ENCODE measurements at places on chromosomes 1 and 21.

DNA sequence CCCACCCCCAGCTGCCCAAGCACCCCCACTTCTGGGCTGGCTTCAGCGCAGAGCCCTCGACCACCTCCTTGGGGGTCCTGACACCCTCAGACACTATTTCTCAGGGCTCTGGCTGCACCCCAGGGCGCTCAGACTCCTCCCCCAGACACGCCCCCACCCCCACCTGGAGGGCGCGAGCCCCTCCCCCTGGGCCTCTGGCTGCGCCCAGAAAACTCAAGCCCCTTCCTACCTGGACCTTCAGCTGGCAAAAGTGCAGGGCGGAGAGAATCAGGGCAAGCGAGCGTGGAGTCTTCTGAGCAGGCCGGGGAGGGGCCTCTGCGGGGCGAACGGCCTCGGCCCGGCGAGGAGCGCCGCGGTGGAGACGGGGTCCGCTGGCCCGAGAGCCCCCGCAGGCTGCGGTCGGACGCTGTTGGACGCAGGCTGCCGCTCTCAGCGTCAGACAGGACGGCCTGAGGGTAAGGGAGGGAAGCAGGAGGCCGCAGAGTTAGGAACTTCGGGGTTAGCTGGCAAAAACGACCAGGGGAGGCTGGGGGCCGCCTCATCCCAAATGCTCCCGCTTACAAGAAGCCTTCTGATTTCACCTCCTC lies 17.4 kb upstream of the NBPF1 start:
- DNase-seq = peak; percentile 16

GRCh38 chr1:229225331-229225782 lies 45.6 kb upstream of the RAB4A start:
- DNase-seq = no peak

GRCh38 chr1:156746728-156747631 lies 4.5 kb downstream of the HDGF start:
- DNase-seq = peak; percentile 86

- no peak for DNase-seq
These were observed 55.8 kb downstream of the CENPF start for GRCh38 chr1:214658785-214659184.

GRCh38 chr1:151953409-151954094 lies 40.1 kb downstream of the S100A10 start:
- DNase-seq = no peak

DNA sequence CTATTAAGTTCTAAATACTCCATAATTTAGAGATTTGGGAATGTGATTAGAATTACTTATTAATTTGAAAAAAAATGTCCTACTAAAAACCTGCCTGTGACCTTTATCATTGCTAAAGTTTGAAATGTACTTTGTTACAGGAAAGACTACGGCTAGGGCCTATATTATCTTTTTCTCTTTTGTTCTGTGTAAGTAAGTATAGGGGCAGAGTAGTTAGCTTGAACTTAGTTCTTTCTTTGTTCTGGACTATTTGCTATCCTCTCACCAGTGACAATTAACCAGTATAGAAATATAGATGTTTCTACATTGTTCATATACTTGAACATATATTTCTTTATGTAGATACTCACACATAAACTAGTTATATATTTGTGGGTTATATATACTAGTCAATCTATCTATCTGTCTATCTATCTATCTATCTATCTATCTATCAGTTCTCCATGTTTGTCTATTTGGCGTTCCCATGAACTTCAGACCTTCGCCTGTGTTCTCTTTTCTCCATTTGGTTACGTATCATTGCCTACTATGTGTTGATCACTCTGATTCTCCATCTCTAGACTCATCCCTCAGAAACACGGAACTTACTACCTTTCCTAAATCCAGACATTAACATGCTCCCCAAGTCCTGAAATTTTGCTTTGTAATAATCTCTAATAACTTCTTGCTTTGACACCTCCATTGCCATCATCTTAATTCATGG lies 3.3 kb downstream of the PTPRC start:
- DNase-seq = no peak

DNA sequence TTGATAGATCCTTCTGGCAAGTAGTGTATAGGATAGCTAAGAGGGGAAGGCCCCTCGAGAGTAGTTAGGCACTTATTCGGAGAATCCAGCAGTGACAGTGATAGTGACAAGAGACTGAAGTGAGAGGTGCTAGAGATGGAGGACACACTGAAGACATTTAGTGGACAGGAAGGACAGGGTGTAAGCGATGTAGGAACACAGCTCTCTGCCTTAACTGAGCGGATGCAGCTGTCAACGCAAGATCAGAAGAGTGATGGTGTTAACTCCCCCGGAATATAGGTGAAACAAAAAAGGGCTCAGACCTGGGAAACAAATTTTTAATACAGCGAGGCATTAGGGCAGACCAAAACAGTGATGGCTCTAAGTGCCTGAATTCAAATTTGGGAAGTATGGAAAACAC lies 15.8 kb downstream of the SOD1 start:
- no peak for DNase-seq

- no peak for DNase-seq
These were observed 55.2 kb downstream of the MRPL37 start for GRCh38 chr1:54255026-54255702.

DNA sequence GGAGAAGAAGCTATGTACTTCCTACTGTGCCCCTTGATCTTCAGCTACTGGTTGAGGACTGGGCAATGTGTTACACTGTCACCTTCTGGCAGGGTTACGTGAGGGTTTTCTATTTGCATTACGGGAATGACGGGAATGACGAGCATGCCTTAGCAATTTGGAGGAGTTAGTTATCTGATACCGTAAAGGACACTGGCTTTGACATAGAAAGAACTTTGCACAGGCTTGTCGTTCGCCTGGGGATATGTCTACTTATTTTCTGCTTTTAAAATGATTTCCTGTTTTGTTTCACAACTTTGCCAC lies 19.8 kb upstream of the ACBD6 start:
- no peak for DNase-seq

DNA sequence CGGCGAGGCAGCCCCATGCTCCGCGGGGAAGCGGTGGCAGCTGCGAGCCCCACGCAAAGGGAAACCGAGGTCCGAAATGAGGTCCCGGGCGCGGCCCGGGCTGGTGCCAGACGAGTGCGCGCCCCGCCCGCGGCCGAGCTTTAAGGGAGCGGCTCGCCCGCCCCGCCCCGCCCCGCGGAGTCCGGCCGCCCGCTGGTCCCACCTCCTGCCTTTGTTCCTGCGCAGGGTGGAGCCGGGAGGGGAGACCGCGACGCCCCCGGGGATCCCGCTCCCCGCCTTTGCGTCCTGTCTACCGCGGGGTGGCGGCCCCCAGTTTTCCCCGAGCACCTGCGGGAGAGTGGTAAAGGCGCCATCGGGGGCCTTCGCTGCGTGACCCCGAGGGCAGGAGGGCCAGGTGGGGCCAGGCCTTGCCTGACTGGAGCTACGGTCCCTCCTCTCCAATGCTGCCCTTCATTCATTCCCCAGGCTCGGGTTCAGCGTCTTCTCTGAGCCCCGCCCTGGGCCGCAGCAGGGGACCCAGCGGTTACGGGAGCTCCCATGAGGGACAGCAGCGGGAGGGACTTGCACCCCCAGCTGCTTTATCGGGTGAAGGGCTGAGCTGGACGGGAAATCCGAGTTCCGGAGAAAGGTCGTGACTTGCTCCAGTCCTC lies at the start of gene HES2:
Gene HES2 (minus strand): TSS at position 116 of the 650 bp plus-strand sequence. CDS start 99 bp downstream, at position 17.
- DNase-seq = peak; percentile 79

GRCh38 chr1:89112871-89113613 lies 12.9 kb downstream of the GBP2 start:
- DNase-seq = no peak

- no peak for DNase-seq
These were observed 7.0 kb downstream of the KRTAP10-12 start for GRCh38 chr21:44703731-44704635.

GRCh38 chr1:45687754-45688740 lies at the start of gene TMEM69:
TSS of gene TMEM69 (plus strand) at chr1:45688181. CDS start at chr1:45691069, 2,888 bp downstream.
- peak; percentile 64 for DNase-seq

DNA sequence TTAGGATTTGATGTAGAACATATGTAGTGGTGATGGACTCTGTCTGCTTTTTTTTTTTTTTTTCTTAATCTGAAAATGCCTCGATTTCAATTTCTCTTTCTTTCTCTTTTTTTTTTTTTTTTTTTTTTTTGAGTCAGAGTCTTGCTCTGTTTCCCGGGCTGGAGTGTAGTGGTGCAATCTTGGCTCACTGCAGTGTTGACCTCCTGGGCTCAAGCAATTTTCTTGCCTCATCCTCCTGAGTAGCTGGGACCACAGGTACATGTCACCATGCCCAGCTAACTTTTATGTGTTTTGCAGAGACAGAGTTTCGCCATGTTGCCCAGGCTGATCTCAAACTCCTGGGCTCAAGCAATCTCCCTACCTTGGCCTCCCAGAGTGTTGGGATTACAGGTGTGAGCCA lies 17.4 kb downstream of the MAST2 start:
- no peak for DNase-seq

DNA sequence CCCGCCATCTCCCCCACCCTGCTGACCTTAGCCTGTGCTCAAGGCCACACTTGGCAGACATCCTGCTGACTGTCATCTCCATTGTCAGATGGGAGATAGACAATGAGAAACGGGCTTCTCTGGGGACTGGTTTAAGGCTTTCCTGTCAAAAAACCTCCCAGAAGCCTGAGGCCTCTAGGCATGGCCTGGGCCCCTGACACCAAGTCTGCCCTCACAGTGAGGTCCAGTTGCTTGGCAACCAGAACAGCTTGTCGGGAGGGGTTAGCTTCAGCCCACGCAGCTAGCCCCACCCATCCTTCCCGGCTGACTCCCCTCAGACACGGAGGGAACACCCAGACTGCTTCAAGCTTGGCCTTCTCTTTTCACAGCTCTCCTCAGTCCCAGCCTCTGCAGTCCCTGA lies 11.0 kb downstream of the PLEKHA6 start:
- peak; percentile 72 for DNase-seq

- DNase-seq = no peak
These were observed 53.4 kb upstream of the RGS21 start for GRCh38 chr1:192263436-192263835.

DNA sequence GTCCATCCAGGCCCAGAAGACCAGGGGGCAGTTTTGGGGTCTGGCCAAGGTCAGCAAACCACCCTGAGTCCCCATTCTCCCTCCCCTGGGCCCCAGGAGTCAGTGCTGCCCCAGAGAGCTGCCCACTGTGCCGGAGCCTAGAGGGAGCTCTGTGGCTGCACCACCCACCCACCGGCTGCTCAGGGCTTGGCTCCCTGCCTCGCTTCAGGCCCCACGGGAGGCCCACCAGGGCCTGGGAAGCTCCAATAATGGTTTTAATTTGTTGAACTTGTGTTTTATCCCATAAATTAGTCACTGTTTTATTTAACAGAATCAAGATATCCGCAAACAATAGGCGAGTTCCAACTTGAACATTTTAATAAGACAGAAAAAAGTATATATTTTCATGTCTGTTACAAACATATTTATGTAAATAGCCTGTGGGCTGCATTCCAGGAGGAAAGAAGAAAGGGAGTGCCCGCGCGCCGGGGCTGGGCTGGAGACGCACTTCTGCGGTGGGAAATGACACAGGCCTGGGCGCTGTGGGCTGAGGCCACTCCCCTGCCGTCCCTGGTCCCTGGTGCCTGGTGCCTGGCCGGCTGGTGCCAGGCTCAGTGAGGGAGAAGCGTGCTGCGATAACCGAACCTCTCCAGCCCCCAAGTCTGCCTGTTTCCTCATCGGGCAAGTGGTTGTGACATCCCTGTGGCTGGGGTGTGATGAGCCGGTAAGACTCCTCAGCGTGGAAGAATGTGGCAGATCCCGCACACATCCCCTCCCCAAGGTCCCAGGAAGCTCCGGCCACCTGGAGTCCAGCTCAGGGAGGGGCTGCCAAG lies 160.5 kb downstream of the PEX14 start:
- DNase-seq = no peak

GRCh38 chr1:78234496-78234895 lies 188.7 kb downstream of the GIPC2 start:
- DNase-seq = no peak

GRCh38 chr1:180611016-180611930 lies 20.5 kb upstream of the XPR1 start:
- DNase-seq = no peak

- DNase-seq = no peak
These were observed 145.0 kb downstream of the PBX1 start for GRCh38 chr1:164703960-164704411.

DNA sequence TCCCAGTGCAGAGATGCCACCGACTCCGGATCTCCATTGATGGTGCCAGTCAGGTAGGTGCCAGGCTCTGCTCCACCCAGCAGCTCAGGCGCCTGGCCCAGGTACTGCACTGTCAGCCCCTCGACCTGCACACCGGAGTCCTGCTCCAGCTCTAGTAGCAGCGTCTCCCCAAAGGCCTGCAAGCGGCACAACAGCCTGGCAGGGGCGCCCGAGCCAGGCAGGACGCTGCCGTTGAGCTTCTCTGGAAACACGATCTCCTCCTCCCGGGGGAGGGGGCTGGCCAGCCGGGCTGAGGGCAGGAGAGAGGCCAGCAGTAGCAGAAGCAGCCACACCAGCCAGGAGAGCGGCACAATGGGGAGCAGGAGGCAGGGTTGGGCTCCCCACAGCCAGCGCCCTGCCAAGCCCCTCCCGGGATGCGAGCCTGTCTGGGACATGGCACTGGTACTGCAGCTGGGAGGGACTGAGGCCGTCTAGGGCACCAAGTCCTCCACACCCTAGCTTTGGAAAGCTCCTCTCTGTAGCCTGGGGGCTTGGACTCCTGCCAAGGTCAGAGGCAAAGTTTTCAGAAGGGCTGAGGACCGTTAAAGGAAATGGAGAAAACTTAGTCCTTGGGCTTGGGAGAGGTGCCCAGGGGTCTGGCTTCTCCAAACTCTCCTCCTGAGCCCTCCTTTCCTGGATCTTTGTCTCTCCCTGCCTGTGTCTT lies 509 bp downstream of the ADAMTS4 start:
- DNase-seq = peak; percentile 74

- no peak for DNase-seq
These were observed 1.9 kb downstream of the YBX1 start for GRCh38 chr1:42684139-42684538.

DNA sequence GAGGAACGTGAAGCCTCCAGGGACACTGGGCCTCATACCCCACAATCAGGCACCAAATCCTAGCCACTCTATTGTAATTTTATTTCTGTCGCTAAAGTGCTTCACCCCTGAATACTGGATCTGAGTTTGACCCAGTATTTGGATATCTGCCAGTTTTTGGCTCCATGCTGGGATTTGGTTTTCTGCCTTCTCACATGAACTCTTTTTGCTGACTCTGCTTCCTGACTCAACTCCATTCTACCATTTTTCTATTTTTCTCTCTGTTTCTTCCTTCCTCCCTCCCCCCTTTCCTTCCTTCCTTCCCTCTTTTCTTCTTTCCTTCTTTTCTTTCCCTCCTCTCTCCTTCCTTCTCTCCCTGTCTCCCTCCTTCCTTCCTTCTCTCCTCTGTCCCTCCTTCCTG lies 151.3 kb upstream of the GJB5 start:
- no peak for DNase-seq

- no peak for DNase-seq
These were observed 31.5 kb downstream of the BMP8A start for GRCh38 chr1:39522661-39523567.

Measured in glutamatergic neuron (in vitro differentiated cells).